ENCODE measurements at places on chromosomes 11 and 22.

DNA sequence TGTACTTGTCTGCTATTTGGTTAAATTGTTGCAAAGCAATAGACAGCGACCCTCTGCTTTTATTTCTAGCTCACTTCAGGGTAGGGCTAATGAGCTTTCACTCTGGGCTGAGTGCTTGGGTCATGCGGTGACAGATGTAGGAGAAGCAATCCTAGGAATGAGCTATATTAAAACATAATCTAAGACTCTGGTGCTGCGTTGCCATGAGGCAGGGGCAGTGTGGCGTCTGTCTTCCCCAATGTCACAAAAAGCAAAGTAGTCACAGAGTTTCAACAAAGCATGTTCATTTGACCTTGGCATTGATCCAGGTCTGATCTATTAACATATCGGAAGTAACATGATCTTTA, 55.5 kb upstream of the GRAMD1B start:
- DNase-seq = no peak

DNA sequence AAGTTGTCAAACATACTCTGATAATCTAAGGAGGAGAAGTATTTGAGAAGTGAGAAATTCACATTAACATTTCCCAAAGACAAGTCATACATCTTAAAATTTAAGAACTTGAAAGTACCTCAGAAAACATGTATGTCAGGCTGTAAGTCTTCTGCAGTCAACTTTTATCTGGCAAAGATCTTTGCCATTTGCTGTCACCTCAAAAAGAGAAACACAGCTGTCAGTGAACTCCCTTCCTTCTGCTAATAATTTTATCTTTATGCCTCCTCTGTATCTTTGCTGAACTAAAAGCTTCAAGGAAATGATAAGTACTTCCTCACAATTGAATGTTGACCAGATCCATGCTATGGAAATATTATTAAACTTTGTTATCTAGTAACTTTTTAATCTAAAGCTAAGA, 18.7 kb downstream of the TTC17 start:
- DNase-seq = no peak

- DNase-seq = no peak
These were observed 94.5 kb downstream of the ME3 start for GRCh38 chr11:86577644-86578636.

DNA sequence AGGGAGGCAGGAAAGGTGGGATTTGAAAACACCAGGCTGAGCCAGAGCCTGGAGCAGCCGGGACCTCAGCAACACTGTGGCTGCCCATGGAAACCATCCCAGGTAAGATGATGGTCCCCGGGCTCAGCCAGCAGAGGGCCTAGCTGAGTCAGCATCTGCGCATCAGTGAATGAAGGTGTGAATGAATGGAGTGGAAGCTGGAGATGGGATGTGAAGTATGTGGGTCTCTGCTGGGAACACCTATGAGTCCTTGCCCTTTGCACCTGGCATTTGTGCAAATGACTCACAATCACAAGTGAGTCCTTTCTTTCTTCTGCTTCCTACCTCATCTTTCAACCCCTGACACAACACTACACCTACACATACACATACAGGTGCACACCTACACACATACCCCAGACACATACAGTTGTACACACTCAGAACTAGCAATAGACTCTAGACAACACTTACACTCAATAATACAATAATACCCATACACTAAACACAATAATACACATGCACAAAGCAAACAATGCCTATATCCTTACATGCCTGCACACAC, 62.8 kb upstream of the PRDM11 start:
- no peak for DNase-seq

GRCh38 chr11:22479971-22480720, 142.0 kb downstream of the SLC17A6 start:
- DNase-seq = no peak

GRCh38 chr22:40345815-40346184, 500 bp upstream of the ADSL start:
- peak; percentile 36 for DNase-seq

GRCh38 chr11:78586452-78587046, 11.9 kb upstream of the NARS2 start:
- DNase-seq = peak; percentile 20

GRCh38 chr11:32983506-32983905, 32.2 kb upstream of the DEPDC7 start:
- DNase-seq = no peak

- no peak for DNase-seq
These were observed 12.3 kb upstream of the MPEG1 start for GRCh38 chr11:59225017-59225416.

DNA sequence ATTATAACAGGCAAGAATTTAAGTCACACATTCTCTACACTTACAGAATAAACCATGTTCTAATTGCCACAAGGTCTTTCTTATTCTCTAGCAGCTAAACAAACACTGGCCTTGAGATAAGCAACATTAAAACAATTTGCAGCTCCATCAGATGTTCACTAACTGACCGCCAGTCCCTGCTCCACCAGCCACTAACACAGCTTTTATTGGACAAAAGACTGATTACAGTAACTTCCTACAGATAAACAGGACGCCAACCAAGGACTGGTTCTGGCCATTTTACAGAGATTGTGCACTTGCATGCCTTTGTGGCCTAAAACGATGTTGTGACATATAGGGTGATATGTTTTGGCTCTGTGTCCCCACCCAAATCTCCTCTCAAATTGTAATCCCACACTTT, 388.9 kb upstream of the LRRC4C start:
- peak; percentile 37 for DNase-seq

DNA sequence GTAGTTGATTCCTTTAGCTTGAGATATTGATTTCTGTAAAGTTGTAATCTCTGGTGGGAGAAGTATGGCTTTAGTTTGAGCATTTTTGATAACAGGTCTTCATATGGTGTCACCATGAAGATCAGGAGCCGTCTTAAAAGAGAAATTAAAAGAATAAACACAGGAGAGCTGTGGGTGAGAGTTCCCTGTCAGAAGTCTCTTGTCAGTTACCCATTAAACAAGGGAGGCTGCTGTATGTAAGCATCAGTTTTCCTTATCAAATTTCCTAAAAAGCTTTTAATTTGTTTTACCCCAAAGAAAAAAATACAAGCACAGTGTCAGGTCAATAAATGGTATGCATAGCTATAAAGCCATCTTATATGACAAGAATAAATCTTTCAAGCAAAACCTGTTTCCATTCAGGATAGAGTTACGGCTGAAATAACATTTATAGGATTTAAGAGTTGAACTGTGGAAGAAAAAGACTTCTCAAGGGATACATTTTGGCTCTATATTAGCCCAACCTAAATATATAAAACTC, 767.5 kb downstream of the JRKL start:
- DNase-seq = no peak

DNA sequence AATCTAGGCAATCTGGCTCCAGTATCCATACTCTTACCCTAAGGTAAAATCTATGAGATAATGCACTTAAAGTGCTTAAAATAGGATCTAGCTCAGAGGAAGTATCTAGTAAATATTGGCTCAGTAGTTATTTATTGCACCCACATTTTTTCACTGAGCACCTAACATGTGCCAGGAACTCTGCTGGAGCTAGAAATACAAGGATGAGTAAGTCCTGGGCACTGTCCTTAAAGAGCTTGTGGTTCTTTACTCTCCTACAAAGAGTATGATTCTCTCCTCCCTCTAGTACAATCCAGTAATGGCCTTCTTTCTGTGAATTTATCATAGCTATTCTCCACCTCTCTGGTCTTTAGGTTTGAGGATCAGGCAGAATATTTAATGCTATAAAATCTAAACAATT, 59.2 kb downstream of the DEUP1 start:
- DNase-seq = no peak

DNA sequence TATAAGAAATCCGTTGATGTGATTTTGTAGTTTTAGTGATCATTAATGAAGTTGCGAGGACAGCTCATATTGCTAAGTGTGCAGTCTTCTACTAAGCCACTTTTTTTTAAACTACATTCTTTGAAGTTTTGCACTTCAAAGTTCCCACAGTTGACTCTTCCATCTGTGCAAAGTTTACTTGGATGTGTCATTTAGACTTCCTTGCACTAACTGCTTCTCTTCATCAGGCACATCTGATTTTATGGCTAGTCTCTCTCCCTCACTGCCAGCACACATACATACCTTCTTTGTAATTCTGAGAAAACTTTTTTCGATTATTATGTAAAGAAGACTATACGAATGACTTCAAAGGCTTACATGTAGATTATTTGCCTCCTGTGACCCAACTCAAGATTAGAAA, 250.0 kb downstream of the DYNC2H1 start:
- DNase-seq = no peak

GRCh38 chr11:30707110-30707509, 121.0 kb upstream of the MPPED2 start:
- no peak for DNase-seq

- peak; percentile 58 for DNase-seq
These were observed 14.3 kb downstream of the BLID start for GRCh38 chr11:122101625-122102291.

- DNase-seq = peak; percentile 93
These were observed 10.0 kb downstream of the SDF2L1 start for GRCh38 chr22:21652010-21652546.

- peak; percentile 76 for DNase-seq
These were observed 62.7 kb downstream of the STK33 start for GRCh38 chr11:8531312-8531711.

DNA sequence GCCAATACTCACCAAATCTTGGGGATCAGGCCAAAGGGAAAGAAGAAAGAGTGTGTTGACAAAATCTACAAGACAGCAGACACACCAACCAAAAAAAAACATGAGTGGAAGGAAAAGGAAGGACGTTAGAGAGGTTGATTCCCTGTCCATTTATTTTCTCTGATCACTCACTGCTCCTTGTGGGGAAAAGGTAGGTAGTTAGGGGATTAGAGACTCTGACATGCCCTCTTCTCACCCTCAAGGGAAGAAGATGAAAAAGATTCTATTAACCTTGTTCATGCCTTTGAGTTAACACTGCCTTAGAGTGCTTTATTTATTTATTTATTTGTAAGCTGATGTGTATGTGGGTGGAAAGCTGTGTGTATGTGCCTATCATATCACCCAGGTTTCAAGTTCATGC, at the start of gene OR52H1:
Gene OR52H1 (minus strand): TSS at position 101 of the 400 bp plus-strand sequence. CDS start 3,035 bp downstream, outside the sequence.
- DNase-seq = no peak

DNA sequence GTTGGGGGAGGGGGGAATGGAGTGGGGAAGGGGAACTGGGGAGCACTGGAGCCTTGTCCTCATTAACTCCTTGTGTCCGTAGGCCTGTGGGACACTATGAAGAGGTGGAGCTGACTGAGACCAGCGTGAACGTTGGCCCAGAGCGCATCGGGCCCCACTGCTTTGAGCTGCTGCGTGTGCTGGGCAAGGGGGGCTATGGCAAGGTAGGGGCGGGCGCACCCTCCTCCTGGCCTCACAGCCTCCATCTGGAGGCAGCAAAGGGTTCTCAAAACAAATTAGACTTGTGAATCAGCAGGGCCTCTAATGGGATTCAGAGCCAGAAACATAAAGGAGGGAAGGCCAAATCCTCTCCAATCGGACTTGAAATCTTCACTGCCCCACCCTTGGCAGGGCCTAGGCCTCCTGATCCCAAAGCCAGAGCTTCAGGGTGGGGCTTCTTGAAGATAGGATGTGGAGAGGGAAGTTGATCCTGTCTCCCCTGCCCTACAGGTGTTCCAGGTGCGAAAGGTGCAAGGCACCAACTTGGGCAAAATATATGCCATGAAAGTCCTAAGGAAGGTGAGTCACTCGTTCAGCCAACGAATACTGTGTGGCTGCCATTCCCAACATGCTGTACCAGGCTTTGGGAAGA, 859 bp downstream of the RPS6KB2 start:
- DNase-seq = no peak

DNA sequence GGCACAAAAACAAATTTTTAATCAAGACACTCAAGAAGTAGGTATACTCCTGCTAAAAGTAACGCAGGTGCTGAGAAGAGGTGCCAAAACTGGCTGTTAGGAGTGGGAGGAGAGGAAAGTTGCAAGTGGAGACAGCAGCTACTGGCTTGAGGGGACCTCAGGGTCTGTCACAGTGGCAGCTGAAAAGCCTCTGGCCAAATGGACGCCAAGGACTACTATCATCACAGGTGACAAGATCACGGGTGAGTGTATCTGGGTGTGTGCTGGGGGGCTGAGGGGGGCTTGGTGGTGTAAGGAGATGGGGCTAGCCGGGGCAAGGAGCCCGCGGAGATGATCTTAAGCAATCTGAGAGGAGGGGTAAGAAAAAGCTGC, 687 bp downstream of the ZNF202 start:
- DNase-seq = no peak

- DNase-seq = no peak
These were observed 44.9 kb downstream of the GRAMD1B start for GRCh38 chr11:123474994-123475393.
